ENCODE measurements at places on chromosomes 5 and 9.

- DNase-seq, result no peak
These were observed 75.4 kb upstream of the TBC1D2 start for GRCh38 chr9:98330831-98331230.

DNA sequence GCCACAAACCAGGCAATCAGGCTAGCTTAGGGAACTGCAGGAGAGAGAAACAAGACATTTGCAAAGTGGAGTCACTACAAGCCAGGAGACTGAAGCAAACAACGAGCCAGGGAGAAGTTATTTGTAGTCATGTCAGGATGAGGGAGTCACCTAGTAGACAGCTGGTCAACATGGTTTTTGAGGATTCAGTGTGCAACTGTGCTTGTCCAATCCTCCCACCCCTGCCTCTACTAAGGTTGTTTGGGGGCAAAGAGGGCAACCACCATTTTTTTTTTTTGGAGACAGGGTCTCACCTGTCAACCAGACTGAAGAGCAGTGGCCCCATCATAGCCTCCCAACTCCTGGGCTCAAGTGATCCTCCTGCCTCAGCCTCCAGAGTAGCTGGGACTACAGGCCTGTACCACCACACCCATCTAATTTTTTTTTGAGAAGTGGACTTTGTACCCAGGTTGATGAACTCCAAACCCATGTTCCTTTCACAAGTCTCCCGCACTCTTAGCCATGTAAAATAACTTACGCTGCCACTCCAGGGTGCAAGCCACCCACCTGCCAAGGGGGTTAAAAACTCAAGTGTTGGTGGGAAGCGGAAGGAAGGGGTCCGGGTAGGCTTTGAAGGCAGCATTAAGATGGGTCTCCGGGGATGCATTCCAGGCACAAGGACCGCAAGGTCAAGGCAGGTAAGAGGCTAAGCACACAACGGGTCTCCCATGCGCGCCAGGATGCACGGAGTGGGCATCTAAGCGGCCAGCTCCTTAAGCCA, 995 bp downstream of the RPL35 start:
- no peak for DNase-seq

DNA sequence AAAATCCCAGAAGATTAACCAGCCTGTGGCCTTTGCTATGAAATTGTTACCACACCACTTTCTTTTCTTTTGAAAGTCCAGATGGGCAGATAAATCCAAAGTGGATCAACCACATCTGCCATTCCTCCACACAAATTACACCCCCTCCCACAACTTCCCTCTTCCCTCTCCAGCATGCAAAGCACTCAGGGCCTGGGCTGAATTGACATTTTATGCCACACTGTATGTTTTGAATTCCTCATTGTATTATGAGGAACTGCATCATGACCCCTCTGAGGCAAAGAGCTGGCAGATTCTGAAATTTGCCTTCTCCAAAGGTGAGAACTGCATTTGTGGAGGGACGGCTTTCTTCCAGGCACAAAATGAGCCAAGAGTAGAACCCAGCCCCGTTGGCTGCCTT, 589.2 kb upstream of the KLF4 start:
- no peak for DNase-seq

GRCh38 chr5:55231919-55232270, 1.5 kb downstream of the CCNO start:
- DNase-seq, result no peak

GRCh38 chr5:28903643-28904042, 1865.3 kb upstream of the CDH9 start:
- no peak for DNase-seq

- no peak for DNase-seq
These were observed 3.0 kb downstream of the GDNF start for GRCh38 chr5:37836592-37837413.

DNA sequence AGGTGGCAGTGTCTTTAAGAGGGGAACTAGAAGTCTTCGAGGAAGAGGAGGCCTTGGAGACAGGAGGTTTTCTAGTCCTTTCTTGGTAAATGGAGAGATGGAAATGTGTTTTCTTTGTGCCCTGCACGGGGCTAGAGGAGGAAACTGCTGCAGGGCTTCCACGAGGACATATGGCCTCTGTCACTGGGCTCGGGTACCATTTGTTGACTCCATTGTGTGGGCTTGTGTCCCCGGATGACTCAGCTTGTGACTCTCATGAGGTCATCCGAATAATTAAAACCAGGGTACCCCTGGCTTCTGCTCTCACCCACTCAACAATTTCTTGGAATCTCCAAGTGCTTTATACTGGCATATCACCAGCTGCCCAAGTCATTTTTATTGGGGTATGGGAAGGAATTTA, 261.7 kb downstream of the KIF4B start:
- DNase-seq, result no peak

DNA sequence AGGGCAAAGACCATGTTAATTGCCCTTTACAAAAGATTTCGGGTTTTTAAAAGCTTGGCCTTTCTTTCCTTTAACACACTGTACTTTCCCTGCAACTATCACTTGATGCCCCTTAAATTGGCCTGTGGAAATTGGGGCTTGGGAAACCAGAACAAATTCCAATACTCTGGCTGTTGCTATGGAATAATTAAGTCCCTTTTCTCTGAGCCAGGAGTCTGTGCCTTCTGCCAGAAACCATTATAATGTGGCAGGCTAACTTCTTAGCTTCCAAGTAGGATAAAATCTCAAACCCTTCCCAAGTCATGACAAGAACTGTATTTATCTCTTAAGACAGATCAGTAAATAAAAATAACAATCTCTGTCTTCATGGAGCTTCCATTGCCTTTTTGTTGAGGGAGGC, 1.1 kb upstream of the SPINK1 start:
- no peak for DNase-seq

DNA sequence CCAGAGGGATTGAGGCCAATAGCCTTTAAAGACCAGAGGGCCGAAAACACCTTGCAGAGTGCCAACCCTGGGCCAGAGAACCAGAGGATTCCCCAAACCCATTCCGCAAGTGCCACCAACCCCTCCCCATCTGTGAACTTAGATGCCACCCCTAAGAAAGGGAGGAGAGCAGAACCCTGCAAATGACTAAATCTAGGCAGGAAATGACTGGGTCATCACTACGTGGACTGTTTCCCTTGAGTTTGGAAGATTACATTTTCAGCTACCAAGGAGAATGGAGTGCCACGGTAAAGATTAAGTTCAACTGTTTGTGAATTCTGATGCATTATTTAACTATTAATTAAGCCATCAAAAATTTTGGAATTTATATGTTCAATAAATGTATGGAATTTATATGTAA, 142.8 kb downstream of the ENC1 start:
- DNase-seq, result no peak

GRCh38 chr5:56346741-56347535, 113.8 kb upstream of the ANKRD55 start:
- no peak for DNase-seq

DNA sequence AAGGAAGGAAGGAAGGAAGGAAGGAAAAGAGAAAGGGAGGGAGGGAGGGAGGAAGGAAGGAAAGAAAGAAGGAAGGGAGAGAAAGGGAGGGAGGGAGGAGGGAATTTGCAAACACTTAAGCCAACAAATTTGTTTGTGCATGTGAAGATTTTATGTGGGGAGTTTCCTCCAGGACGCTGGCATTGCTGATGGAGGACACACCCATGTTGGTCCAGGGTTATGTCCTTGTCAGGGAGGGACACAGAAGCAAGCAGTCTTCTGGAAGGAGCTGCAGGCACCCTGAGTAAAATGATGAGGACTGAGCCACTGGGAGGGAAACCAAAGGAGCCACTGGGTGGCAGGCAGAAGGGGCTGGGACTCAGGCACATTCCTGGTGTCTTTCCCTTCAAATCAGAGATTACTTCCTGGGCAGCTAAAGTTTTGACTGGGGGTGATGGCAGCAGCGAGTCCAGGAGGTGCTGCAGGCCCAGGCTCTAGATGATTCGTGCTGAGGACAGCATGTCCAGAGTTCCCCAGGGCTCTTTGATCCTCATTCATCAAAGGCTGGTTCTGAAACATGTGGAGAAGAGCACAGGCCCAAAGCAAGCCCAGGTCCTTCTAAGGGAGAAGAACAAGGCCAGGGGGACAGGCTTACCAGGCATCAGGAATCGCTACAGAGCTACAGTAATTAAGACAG, 109.2 kb downstream of the PAX5 start:
- no peak for DNase-seq

DNA sequence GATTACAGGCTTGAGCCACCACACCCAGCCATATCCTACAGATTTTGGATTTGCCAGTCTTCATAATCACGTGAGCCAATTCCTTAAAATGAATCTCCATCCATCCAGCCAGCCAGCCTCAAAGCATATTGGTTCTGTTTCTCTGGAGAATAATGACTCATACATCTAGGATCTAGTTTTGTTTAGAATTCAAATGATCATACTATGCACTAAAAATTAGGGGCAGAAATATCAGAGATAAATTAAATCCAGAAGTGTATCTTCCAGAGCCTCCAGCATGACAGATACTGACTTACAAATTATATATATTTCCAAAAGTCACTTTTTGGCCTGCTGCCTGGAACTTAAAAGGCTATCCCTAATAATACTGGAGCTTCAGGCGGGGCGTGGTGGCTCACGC, 119.1 kb upstream of the NR5A1 start:
- DNase-seq, result no peak

- no peak for DNase-seq
These were observed 93.5 kb downstream of the FOXD1 start for GRCh38 chr5:73355108-73355507.

GRCh38 chr5:132264546-132265335, 7.2 kb downstream of the PDLIM4 start:
- no peak for DNase-seq

DNA sequence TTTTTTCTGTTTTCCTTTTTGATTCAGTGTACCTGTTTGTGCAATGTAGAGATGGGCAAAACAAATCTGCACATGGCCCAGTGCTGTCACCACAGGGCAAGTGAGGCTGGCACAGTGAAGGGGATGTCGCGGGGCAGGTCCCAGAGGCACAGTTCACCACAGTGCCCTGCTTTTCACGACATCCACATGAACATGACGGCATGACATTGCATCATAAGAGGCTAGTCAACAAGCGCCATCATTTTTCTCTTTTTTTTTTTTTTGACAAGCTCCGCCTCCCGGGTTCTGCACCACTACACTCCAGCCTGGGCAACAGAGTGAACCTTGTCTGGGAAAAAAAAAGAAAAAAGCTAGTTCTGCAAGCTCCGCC, 42.9 kb upstream of the VDAC1 start:
- no peak for DNase-seq

- DNase-seq, result no peak
These were observed 405.7 kb upstream of the IRX2 start for GRCh38 chr5:3157214-3157613.

GRCh38 chr5:159061179-159061796, 38.4 kb downstream of the EBF1 start:
- DNase-seq, result no peak

- no peak for DNase-seq
These were observed 828 bp upstream of the TRIO start for GRCh38 chr5:14142202-14142826.

DNA sequence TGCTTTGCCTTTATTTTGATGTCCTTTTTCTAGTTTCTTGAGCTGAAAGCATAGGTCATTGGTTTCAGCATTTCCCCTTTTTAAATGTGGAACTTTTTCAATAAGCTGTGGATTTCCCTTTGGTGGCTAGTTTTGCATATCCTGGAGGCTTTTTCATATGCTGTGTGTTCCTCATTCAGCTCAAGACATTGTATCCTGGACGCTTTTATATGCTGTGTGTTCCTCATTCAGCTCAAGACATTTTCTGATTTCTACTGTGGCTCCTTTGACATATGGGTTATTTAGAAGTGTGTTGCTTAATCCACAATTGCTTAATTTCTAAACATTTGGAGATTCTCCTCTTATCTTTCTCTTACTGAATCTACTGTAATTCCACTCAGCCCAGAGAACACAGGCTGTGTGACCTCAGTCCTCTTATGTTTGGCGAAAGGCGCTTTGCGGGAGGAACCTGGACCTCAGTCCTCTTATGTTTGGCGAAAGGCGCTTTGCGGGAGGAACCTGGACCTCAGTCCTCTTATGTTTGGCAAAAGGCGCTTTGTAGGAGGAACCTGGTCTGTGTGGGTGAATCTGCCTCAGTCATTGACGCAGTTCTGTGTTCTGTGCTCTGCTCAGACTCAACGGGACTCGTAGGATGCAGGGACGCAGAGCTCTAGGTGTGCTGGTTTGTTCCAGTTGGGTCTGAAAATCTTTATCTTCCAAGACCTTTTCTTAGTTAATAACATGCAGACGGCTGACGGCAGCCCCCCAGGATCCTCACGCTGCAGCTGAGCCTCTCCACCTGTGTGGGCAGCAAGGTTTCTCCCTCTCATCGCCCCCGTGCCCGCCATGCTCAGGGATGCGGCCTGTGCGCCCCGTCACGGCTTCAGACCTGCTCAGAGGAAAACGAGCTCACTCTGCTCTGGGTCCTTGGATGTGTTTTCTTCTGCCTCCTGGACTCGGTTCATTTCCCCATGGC, 6.0 kb upstream of the SLC9A3 start:
- no peak for DNase-seq

DNA sequence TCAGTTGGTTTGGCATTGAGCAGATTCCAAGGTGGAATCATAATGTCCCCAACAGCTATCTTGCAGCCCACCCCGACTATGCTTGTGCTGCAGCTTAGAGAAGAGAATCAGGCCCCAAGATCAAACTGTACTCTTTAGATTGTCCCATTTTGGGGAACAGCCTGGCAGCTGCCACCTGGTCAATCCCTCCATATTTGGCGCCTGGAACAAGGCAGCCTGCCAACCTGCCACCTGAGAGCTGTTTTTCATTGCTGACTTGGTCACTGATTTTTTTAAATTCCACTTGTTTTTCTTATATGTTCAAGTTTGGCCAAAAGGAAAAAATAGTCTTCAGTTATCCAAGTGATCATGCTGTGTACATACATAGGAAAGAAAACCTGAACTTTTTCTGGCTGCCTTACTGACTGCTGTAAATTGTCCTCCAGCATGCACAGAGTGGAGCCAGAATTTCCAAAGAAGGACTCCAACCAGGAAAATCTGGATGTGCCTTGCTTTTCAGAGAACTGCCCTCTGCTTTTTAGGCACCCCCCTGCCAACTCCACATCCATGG, 504.2 kb downstream of the ENC1 start:
- no peak for DNase-seq

GRCh38 chr9:135810806-135811575, 96.4 kb downstream of the CAMSAP1 start:
- no peak for DNase-seq

DNA sequence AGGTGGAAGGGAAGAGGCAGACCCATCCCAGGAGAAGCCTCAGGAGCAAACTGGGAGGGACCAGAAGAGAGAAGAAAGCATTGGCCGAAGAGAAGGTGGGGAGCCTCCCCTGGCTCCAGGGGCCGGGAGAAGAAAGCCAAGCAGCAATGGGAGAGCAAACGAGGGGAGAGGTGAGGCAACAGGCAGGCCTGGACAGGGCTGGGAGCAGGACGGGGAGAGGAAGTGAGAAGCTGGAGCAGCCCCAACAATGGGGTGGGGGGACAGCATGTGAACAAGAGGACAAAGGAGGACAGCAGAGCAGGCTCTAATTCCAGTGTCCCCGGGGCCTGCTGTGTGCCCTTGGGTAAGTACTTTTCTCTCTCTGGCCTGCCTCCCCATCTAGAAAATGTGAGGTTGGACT, 115.3 kb downstream of the PSD2 start:
- DNase-seq, result no peak

GRCh38 chr5:56039985-56040384, 45.2 kb upstream of the IL6ST start:
- no peak for DNase-seq

GRCh38 chr5:137836298-137836697, 31.4 kb upstream of the MYOT start:
- DNase-seq, result no peak

GRCh38 chr5:43699910-43700309, 96.9 kb downstream of the NNT start:
- DNase-seq, result no peak
